Hindlimb muscle (tissue), 1 donor: ENCODE measurements at places on chromosomes 12 and 14.

DNA sequence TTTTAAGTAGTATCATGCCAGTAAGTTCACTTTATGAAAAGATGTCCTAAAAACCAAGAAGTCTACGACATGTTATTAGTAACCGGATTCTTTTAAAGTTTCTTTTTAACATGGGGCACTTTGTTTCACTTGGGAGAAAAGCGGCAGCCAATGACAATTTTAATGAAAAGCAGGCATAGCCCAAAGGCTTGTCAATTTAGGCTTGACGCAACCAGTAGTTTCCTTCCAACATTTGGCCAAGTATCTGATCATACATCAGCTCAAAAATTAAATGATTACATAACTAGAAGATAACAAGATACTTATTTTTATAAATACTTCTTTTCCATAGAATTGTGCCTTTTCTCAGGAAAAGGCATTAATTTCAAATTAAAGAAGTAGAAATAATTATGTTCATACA, 112.8 kb downstream of the TXNDC16 start:
- DNase-seq = no peak

DNA sequence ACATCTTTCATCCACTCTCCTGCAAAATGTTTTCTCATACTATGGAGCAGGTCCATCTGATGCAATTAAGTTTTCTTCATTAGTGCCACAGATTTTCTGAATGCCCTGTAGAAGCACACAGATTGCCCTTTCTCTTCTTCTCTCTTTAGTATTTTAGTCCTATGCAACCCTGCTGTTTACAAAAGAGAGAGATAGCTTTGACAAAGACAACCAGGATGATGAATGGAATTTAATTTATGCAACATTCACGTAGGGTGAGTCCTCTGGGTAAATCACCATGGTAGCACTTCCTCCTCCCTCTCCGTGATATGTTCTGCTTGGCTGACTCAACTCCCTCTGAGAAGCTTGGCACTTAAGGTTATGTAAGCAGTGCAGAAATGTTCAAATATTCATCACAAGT, 400.9 kb upstream of the PDE3A start:
- no peak for DNase-seq

DNA sequence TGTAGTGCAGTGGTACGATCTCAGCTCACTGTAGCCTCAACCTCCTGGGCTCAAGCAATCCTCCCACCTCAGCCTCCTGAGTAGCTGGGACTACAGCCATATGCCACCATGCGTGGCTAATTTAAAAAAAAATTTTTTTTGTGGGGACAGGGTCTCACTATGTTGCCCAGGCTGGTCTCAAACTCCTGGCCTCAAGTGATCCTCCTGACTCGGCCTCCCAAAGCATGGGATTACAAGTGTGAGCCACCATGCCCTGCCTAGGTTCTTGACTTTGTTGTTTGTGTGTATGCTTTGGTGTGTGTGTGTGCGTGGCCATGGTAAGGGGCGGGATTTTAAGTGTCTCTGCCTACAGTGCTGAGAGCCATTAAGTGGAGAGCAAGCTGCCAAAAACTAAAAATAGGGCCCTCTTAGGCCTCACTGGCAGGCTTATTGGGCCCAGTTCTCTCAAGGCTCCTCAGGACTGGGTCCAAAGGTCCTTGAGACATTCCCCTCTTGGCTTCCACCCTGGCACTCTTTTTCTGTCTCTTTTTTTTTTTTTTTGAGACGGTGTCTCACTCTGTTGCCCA, 5.1 kb downstream of the COX14 start:
- no peak for DNase-seq

GRCh38 chr14:105053421-105053820, 11.8 kb downstream of the GPR132 start:
- DNase-seq = no peak
